ENCODE measurements at places on chromosomes 4 and X.

- DNase-seq = no peak
These were observed 252.0 kb downstream of the FRMPD4 start for GRCh38 chrX:12390301-12390700.

DNA sequence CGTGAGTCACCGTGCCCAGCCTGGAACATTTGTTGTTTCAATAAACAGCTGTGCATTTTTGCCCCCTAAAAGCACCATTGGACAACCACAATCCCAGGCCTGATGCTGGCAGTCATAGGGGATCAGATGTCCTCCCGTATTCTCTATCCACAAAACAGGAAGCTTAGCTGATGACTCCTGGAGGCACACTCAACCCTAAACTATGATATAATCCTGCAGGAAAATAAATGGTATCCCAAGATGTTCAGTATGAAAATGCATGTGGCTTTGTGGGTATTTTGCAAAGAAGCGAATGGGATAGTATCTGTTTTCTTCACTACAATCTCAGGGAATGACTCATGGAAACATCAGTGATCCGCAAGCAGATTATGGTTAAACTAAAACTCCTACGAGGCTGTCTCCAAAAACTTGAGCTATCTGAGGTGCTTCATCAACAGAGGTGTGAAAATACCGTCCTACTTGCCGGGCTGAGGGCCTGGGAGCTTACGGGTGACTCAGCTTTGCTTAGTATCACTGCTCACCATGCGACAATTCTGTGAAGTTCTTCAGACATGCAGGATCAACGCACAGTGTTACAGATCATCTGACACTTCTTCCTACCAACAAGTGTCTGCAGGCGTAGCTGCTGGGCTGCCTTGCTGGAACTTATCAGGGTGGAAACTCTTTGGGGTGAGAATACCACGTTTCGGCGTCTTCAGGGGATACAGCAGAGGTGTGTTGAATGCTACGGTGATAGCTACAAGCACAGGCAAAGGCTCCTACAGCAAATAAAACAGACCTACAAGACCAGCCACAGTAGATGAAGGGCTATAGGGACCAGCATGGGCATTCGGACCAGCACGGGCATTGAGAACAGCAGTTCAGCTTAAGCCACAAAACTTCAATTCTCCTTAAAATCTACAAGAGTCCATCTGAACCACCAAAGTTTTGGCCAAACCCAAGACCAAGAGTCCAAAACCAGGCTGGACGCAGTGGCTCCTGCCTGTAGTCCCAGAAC lies 148.5 kb downstream of the DHRSX start:
- no peak for DNase-seq

GRCh38 chrX:69229436-69229835 lies 64.2 kb upstream of the PJA1 start:
- no peak for DNase-seq

DNA sequence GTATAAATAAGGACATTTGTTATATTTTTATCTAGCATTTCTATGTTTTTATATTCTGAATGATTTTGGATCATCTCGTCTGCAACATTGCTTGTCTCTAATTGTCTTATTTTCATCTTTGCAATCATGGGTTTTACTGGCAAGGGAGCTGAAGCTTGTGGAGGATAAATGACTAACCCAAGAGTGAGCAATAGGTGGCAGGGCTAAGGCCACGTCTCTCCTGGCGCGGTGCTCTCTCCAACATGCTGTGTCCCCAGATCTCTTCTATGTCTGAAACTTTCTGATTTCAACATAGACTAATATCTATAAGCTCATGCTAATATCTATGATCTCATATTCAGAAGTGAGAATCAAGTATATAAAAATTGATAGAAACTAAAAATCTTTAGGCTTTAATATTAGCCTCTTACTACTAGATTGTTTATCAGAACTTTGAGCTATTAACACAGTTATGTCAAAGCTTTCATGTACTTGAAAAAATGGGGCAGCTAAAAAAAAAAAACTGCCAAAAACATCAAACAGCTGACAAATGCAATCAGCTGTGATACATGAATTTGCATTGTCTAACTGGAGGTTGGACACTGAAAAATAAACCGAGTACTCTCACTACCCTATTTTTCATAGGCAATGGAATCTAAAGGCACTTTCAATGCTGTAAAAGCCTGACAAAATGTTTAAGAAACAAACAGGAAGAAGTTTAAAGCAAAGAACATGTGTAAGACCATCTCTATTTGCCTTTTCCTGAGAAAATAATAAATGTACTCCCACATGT lies 169.2 kb downstream of the TMA16 start:
- no peak for DNase-seq

GRCh38 chr4:175469514-175469913 lies 342.6 kb downstream of the GPM6A start:
- DNase-seq = no peak

- DNase-seq = no peak
These were observed 35.4 kb upstream of the CDKL5 start for GRCh38 chrX:18389966-18390365.

- DNase-seq = no peak
These were observed 6.3 kb upstream of the HSPA4L start for GRCh38 chr4:127775843-127776242.

Data from CD4-positive, alpha-beta T cell treated with Interleukin-15 for 4 hours (primary cell).